Type B pancreatic cell (in vitro differentiated cells): ENCODE measurements at places on chromosomes 2 and 18.
A peak's percentile ranks its signal among the peaks of the same experiment; 100 is the strongest.

- H3K36me3 ChIP-seq, result no peaks in the 10 kb centered on the region
- H3K4me1 ChIP-seq, result no peaks in the 10 kb centered on the region
- no peak for DNase-seq
- no peak overlapping the region for H3K4me3 ChIP-seq
Observed at GRCh38 chr2:192236136-192236535, 41.4 kb upstream of the TMEFF2 start.

- H3K4me3 ChIP-seq, result no peak overlapping the region
- no peaks in the 10 kb centered on the region for H3K4me1 ChIP-seq
- no peaks in the 10 kb centered on the region for H3K36me3 ChIP-seq
- no peak overlapping the region for H3K27ac ChIP-seq
- no peaks in the 10 kb centered on the region for H3K27me3 ChIP-seq
- DNase-seq, result no peak
Observed at GRCh38 chr2:157231476-157231875, 26.0 kb upstream of the GALNT5 start.

- no peaks in the 10 kb centered on the region for H3K27me3 ChIP-seq
- no peak for DNase-seq
- H3K36me3 ChIP-seq, result peaks cover 2% of the 10 kb centered on the region
Observed at GRCh38 chr2:24110660-24111303, 12.4 kb downstream of the PFN4 start.

GRCh38 chr2:108965540-108966289 lies 23.3 kb downstream of the EDAR start:
- no peak overlapping the region for H3K4me3 ChIP-seq
- no peak for DNase-seq
- H3K4me1 ChIP-seq, result peaks cover 53% of the 10 kb centered on the region
- no peaks in the 10 kb centered on the region for H3K36me3 ChIP-seq

DNA sequence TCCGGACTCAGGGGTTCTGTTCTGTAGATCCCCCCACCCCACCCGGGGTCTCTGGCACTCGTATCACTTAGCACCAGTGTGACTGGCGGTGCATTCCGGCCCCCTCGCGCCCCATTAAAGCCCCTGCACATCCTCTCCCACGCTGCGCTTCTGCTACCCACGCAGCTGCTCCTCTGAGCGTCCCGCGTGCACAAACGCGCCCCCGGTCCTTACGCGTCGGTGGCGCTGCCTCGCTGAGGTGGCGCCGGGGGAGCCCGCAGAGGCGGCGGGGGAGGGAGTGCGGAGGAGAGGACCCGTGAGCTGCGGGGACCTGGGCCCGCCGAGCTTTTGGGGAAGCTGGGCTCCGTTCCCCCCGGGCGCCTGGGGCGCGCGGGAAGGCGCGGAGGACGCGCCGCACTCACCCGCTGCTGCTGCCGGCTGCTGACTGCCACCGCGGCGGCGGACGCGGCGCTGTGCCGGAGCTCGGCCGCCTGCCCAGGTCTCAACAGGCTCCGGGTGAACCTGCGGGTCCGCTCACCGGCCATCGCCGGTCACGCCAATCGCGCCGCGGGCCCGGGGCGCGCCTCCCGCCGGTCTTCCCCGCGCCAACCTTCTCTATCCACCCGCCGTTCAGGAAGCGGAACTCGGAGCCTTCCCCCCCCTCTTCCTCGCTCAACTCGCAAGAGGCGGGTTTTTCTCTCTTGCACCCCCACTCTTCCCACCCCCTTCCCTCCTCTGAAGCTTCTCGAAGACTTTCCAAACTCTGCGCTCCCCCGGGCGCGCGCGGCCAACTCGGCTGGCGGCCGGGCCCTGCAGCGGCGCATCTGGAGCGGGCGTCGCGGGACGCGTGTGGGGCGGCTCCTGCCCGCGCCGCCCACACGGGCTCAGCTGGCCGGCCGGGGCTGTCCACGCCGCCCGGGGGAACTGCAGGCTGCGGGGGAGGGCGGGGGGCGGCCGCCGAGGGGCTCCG lies at the start of gene DOCK10:
TSS of gene DOCK10 (minus strand) at position 618 of the 949 bp plus-strand sequence. CDS start at position 524, 94 bp downstream.
- peaks cover 89% of the 10 kb centered on the region for H3K27me3 ChIP-seq
- peaks cover 7% of the 10 kb centered on the region for H3K4me1 ChIP-seq
- H3K27ac ChIP-seq, result peak within 1 kb of the TSS; percentile 26
- peak within 1 kb of the TSS; percentile 85 for H3K4me3 ChIP-seq

DNA sequence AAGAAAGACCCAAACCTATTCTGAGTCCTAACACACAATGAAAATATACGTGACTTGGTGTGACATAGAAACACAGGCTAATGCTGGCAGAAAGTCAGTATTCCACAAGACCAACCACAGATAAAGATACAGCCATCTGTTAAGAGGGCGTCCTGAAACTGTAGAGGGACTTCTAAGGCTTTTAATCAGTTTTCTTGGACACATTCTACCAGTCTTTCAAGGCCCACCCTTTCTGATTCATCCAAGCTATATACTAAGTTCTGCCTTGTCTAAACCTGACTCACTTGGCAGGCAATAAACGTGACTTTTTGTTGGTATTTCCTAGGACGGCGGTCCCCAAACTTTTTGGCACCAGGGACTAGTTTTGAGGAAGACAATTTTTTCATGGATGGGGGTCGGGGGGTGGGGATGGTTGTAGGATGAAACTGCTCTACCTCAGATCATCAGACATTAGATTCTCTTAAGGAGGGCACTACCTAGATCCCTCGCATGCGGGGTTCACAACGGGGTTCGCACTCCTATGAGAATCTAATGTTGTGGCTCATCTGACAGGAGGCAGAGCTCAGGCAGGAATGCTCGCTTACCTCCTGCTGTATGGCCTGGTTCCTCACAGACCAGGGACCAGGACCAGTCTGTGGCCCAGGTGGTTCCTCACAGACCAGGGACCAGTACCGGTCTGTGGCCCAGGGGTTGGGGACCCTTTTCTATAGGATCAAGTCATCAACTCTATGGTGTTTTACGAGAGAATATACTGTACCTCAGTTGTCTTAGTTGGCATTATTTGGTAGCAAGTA lies 61.4 kb downstream of the SP3 start:
- H3K27ac ChIP-seq, result no peak overlapping the region
- no peak for DNase-seq
- no peak overlapping the region for H3K4me3 ChIP-seq
- H3K4me1 ChIP-seq, result no peaks in the 10 kb centered on the region
- peaks cover 23% of the 10 kb centered on the region for H3K36me3 ChIP-seq

DNA sequence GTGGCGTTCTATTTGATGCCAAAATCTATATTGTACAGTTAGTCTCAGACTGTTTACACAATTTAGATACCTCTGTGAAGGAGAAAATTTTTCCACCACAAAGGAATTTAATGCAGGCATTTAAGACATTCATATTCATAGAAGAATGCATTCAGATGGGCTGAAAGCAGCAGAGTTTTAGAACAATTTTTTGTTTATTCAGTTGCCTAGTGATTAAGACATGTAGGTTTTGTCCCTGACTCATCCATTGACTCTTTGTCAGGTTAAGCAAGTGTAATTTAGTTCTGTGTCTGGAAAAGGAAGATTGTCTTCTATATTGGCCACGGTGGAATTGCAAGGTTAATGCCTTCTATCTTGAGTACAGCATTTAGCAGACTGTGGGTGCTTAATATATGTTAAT lies 515.0 kb downstream of the PARD3B start:
- H3K27me3 ChIP-seq, result no peaks in the 10 kb centered on the region
- peaks cover 4% of the 10 kb centered on the region for H3K36me3 ChIP-seq
- no peak overlapping the region for H3K4me3 ChIP-seq
- H3K4me1 ChIP-seq, result peaks cover 5% of the 10 kb centered on the region
- no peak overlapping the region for H3K27ac ChIP-seq

- no peaks in the 10 kb centered on the region for H3K27me3 ChIP-seq
- no peak for DNase-seq
- H3K4me3 ChIP-seq, result no peak overlapping the region
- H3K4me1 ChIP-seq, result peaks cover 35% of the 10 kb centered on the region
Observed at GRCh38 chr2:11391942-11392266, 47.5 kb upstream of the ROCK2 start.

- no peak overlapping the region for H3K4me3 ChIP-seq
- H3K27me3 ChIP-seq, result no peaks in the 10 kb centered on the region
- no peaks in the 10 kb centered on the region for H3K4me1 ChIP-seq
- no peak overlapping the region for H3K27ac ChIP-seq
- no peaks in the 10 kb centered on the region for H3K36me3 ChIP-seq
Observed at GRCh38 chr18:54739476-54739875, 88.8 kb upstream of the RAB27B start.

DNA sequence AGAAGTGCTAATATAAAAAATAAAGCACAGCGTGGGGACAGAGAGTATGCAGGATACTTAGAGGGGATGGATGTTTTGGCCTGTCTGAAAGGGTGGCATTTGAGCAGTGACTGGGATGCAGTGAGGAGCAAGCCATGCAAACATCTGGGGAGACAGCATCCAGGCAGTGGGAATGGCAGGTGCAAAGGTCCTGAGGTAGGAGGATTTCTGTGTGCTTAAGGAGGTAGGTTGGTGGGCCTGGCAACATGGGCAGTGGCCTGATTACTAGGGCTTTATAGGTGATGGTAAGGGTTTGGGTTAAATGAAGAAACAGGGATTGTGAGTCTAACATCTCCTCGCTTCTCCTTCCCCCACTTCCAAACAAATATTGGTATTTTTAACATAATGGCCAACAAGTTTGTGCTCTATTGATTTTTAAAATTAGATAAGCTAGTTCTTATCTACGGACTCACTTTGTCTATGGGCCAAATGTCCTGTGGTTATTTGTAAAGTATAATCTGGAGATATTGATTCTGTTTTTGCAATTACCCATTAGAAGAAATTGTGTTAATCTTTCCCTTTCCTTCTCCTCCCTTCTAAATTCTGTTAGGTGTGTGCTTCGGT lies 2.4 kb downstream of the AOX1 start:
- H3K36me3 ChIP-seq, result no peaks in the 10 kb centered on the region

- H3K27me3 ChIP-seq, result no peaks in the 10 kb centered on the region
- peaks cover 5% of the 10 kb centered on the region for H3K4me1 ChIP-seq
- no peak for DNase-seq
- H3K36me3 ChIP-seq, result no peaks in the 10 kb centered on the region
- H3K27ac ChIP-seq, result no peak overlapping the region
Observed at GRCh38 chr2:136894007-136894634, 128.8 kb downstream of the THSD7B start.
